Stimulated activated CD4-positive, alpha-beta T cell treated with anti-CD3 and anti-CD28 coated beads, Interleukin-1b, Interleukin-23, amount 100 ng/mL, for 1 hour (primary cell): ENCODE measurements at places on chromosomes 13 and 19.
A peak's percentile ranks its signal among the peaks of the same experiment; 100 is the strongest.

DNA sequence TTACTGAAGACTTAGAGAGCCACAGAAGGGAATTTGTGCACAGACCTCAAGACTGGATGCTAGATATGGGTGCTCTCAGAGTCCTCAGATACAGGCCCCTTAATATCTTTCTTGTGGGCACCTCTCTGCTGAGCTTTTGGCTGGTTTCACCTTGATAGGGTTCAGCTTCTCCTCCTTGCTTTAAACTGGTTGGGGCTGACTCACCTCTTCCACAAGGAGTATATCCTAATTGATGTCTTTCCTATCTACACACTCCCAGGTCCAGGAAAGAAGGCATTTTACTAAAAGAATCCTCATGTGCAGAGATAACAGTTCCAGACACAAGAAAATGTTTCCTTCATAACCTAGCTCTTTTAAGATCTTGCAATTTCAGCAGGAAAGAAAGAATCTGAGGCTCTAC, 284.4 kb downstream of the NDFIP2 start:
- DNase-seq: no peak

DNA sequence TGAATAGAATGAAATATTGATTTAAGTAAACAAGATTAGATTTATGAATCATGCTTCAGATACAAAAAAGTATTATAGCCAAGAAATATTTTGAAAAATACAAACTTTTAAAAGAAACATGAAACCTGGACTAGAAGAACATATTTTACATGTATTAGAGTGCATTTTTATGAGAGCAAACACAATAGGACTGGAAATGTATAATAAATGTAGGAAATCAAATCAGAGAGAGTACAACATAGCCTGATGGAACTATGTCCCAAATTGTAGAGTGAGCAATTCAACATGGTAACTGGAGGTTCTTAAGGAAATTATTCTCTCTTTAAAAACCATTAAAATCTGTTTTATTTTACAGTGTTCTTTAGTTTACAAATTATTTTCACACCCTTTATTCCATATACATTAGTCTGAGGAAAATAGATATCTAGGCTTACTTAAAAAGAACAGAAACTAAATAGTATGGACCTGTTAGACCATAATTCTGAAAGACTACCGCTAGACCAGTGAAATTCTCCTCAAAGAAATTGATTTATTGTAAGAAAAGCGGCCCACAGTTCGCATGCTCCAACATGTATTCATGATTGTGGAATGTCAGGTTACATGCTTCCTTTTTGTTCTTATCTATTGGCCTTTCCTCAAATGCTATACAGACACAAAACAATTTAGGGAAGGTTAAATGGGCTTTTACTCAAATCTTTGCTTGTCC, 1526.5 kb upstream of the SLC10A2 start:
- DNase-seq: no peak

DNA sequence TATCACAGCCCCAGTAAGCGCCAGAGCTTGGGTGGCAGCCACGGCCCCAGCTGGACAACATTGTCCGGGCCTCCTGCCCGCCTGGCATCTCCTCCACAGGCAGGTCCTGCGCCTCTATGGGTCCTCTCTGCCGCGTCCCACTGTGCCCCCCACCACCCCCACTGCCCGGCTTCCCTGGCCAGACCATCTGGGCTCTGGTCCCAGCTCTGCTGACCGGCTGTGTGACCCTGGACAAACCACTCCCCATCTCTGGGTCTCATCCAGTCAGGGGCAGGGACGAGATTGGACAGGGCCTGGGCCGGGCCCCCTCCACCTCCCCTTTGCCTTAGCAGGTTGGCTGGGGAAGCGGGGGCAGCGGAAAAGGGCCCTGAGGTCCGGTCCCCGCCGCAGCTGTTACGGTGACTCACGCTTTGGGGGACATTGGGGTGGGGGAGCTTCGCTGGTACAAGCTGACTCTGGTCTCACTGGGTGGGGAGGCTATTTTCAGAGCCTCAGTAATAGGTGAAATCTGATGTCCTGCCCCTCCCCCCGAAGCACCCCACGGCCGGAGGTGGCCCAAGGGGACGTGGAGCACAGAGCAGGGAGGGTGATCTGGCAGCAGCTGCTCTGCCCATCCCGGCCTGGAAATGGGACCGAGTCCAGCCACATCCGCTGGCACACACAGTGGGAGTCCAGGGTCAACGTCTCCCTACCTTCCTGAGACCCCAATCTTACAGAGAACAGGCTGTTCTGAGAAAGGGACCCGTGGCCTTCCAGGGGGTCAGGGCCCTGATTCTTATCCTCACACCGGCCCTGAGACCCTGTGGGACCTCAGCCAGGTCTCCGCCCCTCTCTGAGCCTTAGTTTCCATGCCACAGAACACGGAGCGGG, 9.1 kb downstream of the NFIC start:
- no peak for DNase-seq

- DNase-seq: no peak
Observed at GRCh38 chr19:33438987-33439781, 65.7 kb downstream of the CEBPG start.

- no peak for DNase-seq
Observed at GRCh38 chr19:13149628-13150186, 468 bp downstream of the STX10 start.

- no peak for DNase-seq
Observed at GRCh38 chr19:10393137-10393536, 10.2 kb downstream of the CDC37 start.

GRCh38 chr19:47230054-47230920, 712 bp downstream of the BBC3 start:
- DNase-seq: peak; percentile 63

GRCh38 chr19:924553-925086, 1.2 kb upstream of the ARID3A start:
- no peak for DNase-seq

DNA sequence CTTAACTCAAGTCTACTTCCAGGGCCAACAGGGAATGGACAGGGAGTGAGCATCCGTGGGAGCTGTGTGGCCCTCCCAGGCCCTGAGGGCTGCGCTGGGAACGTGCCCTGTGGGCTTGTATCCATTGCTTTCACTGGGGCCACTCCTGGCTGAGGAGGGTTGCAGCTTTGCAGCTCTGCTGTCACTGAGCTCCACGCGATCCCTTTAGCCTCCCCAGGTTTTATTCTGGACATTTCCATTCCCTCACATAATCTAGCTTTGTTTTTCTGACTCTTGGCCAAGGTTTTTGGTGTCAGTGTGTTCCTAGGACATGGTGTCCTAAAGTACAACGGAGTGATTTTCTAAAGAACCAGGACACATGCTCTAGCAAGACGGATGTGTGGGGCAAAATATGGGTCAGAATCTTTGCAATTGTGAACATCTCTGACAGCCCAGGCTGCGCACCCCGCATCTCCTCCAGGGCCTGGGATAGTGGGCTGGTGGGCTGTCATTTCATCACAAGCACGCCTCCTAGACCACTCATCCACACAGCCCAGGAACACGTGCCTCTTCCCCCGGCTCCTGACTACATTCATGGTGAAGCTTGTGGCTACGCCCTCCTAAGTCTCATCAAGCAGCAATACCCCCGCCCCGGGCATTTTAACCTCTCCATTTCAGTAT, 28.0 kb downstream of the GGACT start:
- DNase-seq: no peak

DNA sequence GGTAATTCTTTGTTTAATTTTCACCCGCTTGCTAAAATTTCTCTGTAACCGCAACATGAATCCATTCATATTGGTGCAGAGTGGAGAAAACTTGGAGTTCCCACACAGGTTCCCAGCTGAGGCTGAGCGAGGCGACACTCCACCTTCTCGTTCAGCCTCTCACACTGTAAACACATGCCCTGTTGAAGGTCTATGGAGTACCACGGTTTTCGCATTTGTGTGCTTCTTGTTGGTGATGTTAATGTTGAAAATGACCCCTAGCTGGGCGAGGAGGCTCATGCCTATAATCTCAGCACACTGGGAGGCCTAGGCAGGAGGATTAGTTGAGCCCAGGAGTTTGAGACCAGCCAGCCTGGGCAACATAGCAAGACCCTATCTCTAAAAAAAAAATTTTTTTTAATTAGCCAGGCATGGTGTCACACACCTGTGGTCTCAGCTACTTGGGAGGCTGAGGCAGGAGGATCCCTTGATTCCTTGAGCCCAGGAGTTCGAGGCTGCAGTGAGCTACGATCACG, 67.2 kb downstream of the ARHGEF18 start:
- DNase-seq: no peak

GRCh38 chr19:10235003-10235402, 3.9 kb upstream of the S1PR2 start:
- DNase-seq: no peak

DNA sequence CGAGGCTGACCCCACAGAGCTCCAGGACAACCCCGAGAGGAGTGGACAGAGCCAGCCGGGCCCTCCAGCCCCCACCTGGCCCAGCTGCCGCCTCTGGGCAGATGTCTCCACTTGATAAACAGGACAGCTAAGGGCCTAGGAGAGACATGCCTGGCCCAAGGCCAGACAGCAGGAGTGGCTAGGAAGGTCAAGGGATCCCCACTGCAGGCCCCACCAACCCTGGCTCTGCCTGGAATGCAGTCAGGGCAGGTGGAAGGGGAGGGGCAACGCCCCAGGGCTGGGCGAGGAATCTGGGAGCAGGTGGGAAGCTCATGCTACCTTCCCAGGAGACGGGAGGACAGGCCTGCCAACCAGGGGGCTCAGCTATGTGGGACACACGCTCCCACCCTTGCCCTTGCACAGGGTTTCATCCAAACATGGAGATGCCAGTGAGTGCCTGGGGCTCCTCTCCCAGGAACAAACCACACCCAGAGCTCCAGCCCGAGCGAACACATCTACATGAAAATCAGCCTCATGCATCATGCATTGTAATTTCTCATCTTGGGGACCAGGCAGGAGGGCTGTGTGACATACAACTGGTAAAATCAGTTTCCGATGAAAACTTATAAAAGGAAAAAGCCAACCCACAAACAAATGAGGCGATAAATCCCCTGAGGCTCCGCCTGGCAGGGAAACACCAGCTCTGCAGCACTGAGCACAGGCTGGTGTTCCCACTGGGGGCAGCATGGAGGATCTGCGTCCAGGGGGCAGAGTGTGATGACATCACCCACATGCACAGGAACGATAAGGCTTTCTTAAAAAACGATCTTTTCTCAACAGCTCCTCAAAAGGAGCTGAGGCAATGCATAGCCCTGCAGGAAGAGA, 25.0 kb downstream of the SH3GL1 start:
- no peak for DNase-seq

GRCh38 chr13:98399756-98400155, 177.2 kb downstream of the STK24 start:
- no peak for DNase-seq

DNA sequence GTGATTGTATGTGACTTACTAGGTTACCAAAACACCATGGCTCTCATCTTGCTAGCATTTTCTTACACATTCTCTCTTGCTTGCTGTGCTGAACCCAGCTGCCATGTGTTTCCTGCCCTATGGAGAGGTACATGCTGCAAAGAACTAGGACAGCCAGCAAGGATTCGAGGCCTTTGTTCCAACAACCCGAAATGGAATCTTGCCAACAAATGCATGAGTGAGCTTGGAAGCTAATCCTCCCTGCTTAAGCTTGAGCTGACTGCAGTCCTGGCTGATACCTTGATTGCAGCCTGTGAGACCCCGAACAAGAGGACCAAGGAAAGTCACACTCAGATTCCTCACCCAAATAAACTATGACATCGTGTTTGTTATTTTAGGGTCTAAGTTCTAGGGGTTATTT, 651.2 kb downstream of the SLITRK6 start:
- no peak for DNase-seq

DNA sequence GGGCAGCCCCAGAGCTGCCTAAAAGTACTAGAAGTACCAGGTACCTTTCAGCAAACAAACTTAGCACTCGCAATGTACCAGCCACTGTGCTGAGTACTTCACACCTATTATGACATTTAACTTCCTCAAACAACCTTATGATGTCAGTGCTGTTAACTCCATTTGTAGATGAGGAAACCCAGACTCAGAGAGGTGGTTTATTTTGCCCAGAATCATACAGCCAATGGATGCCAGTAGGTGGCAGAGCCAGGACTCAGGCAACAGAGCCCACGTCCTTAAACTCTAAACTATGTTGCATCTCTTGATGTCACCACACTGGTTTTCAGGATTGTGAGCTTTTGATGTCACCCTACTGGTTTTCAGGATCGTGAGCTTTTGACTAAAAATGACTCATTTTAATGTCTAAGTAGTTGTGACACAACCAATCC, 78.9 kb downstream of the FLT1 start:
- DNase-seq: no peak

GRCh38 chr19:33424181-33424580, 50.7 kb downstream of the CEBPG start:
- no peak for DNase-seq

- no peak for DNase-seq
Observed at GRCh38 chr13:34357435-34358232, 539.7 kb downstream of the RFC3 start.

DNA sequence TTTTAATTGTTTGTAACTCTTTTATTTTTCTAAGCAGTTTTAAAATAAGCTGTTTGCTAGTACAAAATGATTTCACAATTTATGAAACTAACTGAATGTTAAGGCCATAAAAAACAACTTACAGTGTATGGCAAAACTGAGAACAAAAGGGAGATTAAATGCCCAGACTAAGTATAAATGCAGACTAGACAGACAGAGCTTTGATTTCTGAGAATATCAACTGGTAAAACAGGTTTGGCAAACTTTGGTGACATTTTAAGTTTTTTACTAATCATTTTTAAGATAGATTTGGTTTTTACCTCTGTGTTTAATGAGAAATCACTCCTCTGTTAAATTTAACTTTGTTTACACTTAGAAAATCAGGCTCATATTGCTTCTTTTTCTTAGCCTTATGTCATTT, 127.5 kb upstream of the KLF5 start:
- DNase-seq: no peak

DNA sequence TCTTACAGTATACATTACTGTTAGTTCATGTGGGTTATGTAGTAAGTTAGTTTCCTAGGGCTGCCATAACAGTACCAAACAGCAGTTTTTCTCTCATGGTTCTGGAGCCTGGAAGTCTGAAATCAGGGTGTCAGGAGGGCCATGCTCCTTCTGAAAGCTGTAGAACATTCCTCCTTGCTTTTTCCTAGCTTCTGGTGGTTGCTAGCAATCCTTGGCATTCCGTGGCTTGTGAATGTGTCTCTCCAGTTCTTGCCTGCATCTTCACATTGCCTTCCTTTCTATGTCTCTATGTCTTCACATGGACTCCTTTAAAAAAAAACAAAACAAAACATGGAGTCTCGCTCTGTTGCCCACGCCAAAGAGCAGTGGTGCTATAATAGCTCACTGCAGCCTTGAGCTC, 95.4 kb downstream of the WDFY2 start:
- no peak for DNase-seq

DNA sequence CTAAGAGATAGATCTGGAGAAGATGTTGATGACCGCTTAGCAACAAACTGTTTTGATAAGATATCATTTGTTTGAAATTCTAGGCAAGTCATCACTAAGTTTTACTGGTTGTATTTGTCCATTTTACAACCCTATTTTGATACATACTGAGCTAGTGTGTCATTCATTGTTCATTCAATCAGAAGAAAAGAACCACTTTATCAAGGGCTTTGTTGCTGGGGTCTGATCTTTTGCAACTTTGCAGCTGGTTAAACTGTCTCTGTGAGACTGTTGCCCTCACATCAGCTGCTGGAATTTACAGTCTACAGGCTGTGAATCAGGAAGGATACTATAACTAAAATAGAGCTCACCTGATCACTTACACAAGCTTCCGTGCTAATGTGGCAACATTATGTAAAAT, 290.5 kb downstream of the RFC3 start:
- DNase-seq: no peak

GRCh38 chr19:2255982-2256685, at the start of gene JSRP1:
JSRP1 (minus strand) TSS chr19:2256417; CDS start chr19:2255314, 1,103 bp downstream.
- no peak for DNase-seq
